ENCODE measurements at places on chromosomes 3 and 15. TPM values are rescaled to one million over a fixed set of nuclear protein-coding genes. Genes with fewer than 3 reads are reported as not detected.

SLC28A2 gene
- total RNA-seq = not detected

ANKRD63 gene
- total RNA-seq = not detected

DNA sequence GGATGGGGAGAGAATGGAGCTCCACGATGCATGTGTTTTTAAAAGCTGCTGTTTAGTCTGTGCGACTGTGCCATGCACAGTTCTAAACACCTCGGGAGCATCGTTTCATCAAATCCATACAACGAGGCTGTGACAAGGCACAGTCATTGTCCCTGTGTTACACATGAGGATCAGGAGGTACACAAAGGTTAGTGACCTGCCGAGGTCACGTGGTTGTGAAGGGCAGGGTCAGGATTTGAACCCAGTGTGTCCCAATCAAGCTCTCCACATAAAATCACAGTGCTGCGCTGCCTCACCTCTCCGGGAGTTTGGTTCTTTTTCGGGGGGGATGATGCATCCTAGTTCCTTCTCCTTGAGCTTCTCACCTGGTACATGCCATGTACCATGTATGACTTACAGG is 18.7 kb upstream of the KIF23 start:
- no peak for DNase-seq

DNA sequence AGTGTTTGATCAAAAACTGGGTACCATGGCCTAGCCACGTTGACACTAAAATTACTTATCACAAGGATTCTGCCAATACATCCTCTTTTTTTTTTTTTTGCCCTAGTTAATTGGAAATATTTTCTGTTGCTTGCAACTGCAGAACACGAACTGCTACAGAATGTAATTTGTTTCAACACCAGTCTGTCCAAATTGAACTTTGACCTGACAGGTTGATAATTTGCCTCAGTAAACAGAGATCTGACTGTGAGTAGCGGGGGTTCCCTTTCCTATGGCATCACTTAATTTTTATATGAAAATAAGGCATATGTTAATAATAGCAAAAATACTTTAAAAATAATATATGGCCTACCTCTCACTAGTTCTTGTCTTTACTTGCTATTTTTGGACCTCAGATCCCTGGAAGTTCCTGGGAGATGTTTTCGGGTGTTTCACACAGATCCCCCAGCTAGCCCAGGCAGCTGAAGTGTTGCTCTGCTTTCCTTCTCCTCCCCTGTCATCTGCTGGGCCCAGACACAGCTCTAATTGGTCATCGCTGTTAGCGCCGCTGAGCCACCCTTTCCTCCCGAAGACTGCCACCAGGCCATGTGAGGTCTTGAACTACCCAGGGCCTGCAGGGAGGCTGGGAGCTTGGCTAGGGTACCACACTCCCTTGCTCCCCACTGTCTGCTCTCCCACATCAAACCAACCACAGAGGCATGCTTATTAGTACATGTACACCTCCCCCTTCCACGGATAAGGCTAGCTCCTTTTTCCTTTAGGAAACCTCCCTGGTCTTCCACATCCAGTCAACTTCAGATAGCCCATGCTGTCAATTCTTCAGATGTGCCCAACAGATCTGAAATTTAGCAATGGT is 89.8 kb upstream of the RNF7 start:
- no peak for DNase-seq

GRCh38 chr15:75182187-75183131 is 19.2 kb upstream of the C15orf39 start:
- no peak for DNase-seq

DNA sequence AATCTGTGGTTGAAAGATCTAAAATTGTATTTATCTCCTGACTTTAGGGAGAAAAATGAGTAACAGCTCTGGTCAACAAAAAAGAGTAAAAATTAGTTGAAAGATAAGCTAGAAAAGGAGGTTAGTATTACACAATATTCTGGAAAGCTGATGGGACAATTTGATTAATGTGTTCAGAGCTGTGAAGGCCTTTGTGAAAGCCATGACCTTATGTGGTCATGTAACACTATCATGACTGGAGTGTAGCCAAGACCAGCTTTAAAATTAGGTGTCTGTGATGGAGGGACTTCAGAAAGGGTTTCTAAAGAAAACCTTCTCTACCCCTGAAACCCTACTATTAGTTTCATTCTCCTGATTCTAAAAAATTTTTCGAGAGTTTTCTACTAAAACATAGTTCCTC is 127.2 kb downstream of the NFKBIZ start:
- no peak for DNase-seq

GRCh38 chr3:59812237-59813147 is 762.7 kb upstream of the CFAP20DC start:
- no peak for DNase-seq

DNA sequence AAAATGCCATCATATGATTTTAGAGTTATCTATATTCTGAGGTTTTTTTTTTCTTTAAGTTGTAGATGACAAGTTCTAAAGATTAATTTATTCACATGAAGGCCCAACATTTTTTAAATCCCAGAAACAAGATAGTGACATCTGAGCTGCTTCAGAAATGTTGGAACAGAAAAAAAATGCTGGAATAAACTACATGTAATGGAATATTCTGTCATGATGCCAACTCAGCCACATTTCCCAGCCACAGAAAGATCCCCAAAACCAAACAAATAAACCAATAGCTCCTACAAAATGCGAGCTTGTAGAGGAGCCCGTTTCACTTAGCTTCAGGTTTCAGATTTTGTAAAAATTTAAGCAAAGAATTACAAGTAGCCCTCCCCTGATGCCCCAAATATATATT is 111.0 kb upstream of the MYO5C start:
- no peak for DNase-seq

All from lower leg skin (tissue), 4 donors.